Sciatic nerve (tissue), 2 donors: ENCODE measurements at places on chromosomes 4 and X.
A peak's percentile ranks its signal among the peaks of the same experiment; 100 is the strongest.

DNA sequence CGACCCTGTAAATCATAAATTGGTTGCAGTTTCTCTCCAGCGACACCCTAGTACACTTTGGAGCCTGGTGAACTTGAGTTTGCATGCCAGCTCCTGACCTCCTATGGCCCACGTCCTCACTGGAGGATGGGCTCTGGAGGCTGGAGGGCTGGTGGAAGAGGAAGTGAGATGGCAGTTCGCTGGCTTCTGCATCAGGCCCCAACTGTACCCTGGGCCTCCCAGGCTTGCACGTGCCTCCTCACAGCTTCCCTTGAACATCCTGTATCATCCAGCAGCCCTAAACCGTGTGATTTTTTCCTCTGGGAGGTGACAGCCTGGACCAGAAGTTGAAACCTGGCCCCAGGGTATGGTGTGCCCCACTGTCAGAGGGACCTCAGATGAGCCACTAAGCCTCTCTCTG is 78.5 kb downstream of the HTRA3 start:
- DNase-seq = peak; percentile 42

GRCh38 chr4:147891476-147892115 is 159.7 kb downstream of the ARHGAP10 start:
- DNase-seq = no peak

GRCh38 chrX:39493168-39493567 is 604.6 kb downstream of the BCOR start:
- no peak for DNase-seq

DNA sequence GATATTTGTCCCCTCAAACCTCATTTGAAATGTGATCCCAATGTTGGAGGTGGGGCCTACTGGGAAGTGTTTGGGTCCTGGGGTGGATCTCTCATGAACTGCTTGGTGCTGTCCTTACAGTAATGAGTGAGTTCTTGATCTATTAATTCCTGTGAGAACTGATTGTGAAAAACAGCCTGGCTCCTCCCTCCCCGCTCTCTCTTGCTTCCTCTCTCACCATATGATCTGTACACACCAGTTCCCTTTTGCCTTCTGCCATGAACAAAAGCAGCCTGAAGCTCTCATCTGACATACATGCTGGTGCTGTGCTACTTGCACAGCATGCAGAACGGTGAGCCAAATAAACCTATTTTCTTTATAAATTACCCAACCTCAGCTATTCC is 11.2 kb upstream of the YIPF7 start:
- DNase-seq = no peak

- DNase-seq = no peak
These were observed 5.9 kb downstream of the APOO start for GRCh38 chrX:23901805-23902204.

GRCh38 chr4:47668810-47669408 is 169.0 kb downstream of the CORIN start:
- no peak for DNase-seq

DNA sequence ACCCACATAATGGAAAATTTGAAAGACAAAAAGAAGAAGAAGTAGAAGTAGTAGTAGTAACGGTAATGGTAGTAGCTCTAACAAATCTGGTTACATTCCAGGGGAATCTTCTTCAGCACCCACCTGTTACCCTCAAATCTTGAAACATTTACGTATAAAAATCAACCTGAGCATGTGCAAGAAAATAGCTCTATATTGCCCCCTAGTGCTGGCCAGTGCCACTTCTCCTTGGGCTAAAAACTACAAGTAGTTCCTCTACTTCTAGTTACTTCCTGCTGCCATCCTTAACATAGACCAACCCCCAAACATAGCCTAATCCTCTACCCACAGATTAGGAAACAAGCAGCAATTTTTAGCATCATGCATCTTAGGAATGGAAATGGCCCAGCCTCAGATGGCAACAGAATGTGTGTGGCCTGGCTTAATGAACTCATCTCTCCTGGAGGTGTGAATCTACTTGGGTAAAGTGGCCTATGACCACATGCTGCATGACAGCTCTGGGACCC is 3.1 kb downstream of the PDGFC start:
- DNase-seq = peak; percentile 70

GRCh38 chrX:33138677-33139249 is 72.6 kb downstream of the DMD start:
- no peak for DNase-seq

- no peak for DNase-seq
These were observed 56.9 kb upstream of the ADRA2C start for GRCh38 chr4:3709061-3709845.

GRCh38 chrX:121151293-121151692 is 103.9 kb downstream of the GLUD2 start:
- no peak for DNase-seq

GRCh38 chr4:4641661-4642495 is 100.0 kb upstream of the STX18 start:
- no peak for DNase-seq

DNA sequence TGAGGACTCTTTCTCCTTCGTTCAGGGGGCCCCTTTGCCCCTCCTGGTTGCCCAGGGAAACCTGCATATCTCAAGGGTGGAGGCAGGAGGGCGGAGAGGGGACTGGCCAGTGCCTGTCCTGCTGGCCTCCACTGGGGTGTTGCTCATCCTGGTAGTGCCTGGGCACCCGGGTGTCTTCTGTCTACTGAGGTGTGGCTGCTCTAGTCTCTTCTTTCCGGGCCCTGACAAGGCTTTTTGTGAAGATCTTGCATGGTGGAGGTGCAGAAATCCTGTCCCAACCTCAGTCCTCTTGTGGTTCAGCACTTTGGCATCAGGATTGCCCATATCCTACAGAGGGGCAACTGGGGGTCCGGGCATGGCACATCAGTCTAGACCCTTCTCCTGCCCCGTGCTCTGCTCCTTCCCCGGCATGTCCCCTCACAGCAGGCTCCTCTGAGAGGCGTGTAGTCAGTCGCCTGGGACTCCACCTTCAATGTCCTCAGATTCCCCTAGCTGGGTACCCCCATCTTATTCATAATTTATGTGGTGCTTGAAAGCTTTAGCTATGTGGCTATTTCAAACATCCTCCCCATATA is 1.9 kb downstream of the CCDC110 start:
- no peak for DNase-seq

DNA sequence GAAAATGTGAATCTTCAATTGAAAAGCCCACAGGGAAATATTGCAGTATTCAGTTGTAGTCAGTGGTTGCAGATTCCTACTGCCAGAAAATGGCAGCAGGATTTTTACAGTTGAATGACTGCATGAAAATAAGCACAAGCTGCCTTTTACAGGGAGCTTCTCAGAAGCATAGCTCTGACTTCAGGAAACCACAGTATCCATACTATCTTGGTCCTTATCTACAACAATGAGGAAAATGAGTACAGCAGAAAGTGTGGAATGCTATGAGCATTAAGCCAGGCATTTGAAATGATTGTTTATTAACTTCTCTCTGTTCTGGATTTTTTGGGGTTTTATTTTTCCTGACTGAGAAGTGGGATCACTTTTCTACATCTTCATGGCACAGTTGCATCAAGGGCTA is 34.6 kb upstream of the PRRG1 start:
- no peak for DNase-seq

DNA sequence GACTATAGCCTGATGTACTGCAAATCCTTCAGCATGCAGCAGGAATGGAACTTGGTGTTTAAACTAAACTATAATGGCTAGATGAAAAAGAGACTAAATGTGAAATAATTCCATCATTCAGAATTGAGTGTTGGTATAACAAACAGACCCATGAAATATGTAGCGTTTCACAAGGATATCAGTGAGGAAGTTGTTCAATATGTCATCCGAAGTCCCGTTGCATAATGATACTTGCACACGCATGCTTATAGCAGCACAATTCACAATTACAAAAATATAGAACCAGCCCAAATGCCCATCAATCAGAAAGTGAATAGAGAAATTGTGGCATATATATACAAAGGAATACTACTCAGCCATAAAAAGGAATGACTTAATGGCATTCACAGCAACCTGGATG is 20.4 kb downstream of the MECP2 start:
- no peak for DNase-seq

- DNase-seq = no peak
These were observed 232.8 kb upstream of the HDX start for GRCh38 chrX:84735025-84735424.

- DNase-seq = peak; percentile 82
These were observed 4.5 kb upstream of the CXCR3 start for GRCh38 chrX:71622576-71623450.

DNA sequence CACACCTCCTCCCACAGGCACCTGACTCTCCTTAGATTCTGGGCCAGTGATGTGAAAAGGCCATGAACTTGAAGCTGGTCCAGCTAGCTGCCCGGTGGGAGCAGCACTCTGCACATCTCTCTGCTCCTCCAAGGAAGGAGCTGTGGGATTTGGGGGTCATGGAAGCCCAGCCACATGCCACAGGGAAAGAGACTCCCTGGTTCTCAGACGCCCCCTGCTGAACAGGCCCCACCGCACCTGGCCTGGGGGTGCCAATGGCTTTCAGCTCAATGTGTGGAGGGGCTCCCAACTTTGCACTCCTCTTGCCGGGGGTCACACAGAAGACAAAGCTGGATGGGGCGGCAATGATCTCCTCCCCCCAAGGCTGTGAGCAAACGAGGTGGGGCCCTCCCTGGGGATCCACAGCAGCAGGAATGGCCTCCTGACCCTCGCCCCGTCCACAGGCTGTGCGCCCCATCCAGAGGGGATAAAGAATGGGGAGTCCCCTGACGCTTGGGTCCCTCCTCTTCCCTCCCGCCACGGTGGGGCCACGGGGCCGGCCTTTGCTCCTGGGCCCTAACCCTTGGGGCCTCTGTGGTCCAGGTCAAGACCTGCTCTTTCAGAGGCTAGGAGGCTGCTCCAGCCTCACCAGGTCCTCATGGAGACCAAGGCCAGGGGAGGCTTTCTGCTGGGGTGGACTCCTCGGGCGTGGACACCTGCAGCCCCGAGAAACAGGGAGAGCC is 51.3 kb downstream of the GAK start:
- no peak for DNase-seq

DNA sequence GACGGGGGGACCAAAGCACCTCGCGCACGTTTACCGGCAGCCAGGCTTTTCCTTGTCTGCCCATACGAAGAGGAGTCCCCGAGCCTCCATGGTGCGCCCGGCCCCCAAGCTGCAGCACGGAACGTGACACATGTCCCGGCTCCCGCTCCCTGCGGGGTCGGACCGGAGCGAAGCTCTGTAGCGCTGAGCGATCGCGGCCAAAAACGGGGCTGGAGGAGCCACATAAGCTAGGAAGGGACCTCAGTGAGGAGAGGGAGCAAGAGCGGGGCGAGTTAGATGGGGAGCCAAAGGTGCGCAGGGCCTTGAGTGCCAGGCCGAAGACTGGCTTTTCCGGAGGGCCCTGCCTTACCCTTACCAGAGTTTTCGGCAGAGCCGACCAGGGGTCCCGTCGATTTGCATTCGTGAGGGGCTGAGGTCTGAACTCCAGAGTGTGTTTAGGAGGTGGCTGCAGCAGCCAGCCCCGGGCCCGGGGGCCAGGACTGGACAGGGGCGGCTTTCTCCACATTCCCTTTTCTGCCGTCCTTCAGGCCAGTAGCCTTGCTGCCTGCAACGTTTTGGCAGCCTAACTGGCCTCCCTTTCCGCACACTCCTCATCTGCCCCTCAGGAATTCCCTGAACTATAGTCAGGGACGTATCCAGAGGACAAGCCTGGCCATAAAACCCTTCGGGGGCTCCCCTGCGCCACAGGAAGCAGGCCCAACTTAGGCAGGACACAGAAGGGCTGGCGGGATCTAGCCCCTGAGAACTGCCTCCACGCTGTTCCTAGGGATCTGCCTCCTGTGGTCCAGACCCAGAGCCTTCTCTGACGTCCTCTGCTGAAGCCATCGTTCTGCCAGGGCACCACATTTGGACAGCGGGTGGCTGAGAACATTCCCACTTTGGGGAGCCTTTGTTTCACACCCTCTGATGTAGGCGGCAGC is 689 bp downstream of the SSR4 start:
- DNase-seq = no peak

- DNase-seq = no peak
These were observed 103.5 kb downstream of the CLNK start for GRCh38 chr4:10581022-10581421.

GRCh38 chr4:15001248-15001868 is 923 bp upstream of the CPEB2 start:
- peak; percentile 85 for DNase-seq

- DNase-seq = no peak
These were observed 65.9 kb downstream of the TMEM131L start for GRCh38 chr4:153531976-153532626.

GRCh38 chrX:13790206-13791131 is 26.4 kb downstream of the GPM6B start:
- DNase-seq = no peak

GRCh38 chr4:2353222-2354107 is 65.0 kb downstream of the ZFYVE28 start:
- DNase-seq = peak; percentile 52

DNA sequence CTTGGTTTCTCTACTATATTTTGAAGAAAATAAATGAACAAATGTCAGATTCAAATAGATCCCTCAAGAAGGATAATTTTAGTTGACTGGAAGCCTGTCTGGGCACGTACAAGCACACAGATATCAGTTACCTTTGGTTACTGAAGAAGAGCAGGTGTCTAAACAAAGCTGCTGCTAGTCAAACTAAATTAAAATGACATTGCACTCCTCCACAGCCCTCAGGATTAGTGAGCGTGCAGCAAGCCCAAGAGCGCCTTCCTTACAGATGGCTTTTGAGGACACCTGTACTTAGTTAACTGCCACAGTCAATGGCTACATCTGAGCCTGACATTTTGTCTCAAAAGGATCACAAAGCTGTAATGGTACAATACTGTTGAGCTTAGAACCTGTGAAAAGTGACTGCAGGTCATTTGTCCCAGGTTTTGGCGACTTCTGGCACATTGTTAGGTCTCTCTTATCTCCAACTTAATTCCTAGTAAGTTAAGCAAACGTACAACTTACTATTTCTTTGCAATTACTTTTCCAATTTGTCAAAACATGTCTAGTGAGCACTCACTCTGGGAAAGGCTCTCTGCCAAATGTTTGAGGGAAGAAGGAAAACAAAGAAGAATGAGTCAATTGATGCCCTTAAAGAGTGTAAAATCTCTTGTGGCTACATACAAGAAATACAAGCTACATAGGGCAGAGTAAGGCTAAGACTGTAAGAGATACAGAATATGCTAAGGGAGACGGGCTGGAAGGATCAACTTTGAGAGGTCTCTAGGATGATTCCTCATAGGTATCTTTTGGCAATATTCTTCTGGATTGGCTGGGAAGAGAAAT is 25.6 kb upstream of the DAPP1 start:
- DNase-seq = no peak

- DNase-seq = no peak
These were observed 284.9 kb downstream of the RPA4 start for GRCh38 chrX:97168646-97169045.

- DNase-seq = no peak
These were observed 70.3 kb downstream of the RAB28 start for GRCh38 chr4:13413729-13414437.

- DNase-seq = no peak
These were observed 252.4 kb downstream of the CFAP299 start for GRCh38 chr4:80587871-80588385.
